ENCODE measurements at places on chromosomes 3 and 15. TPM values are rescaled to one million over a fixed set of nuclear protein-coding genes. Genes with fewer than 3 reads are reported as not detected.

Gene PCCB
- 100 TPM for polyA plus RNA-seq

Gene COL7A1
- 0.33 TPM for polyA plus RNA-seq

Gene RTP1
- not detected for polyA plus RNA-seq

Gene ADIPOQ
- polyA plus RNA-seq, result not detected

DNA sequence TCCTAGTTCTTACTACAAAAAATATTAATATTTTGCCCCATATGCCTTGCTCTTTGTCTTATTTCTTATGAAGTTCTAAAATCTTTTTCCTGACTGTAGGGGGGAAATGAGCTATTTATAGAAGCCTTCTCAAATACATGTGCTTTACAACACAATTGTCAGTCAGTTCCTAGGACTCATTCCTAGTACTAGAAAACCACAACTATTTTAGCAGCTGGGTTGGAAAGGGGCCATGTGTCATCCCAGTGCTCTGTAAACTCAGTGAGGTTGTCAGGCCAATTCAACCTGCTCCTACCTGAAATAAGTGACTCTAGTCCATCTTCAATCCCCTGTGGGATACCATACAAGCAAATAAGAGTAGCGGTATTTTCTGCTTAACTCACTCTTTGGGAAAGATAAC, 153.8 kb downstream of the ULK4 start:
- no peaks in the 10 kb centered on the region for H3K27me3 ChIP-seq
- H3K4me1 ChIP-seq, result no peaks in the 10 kb centered on the region
- H3K36me3 ChIP-seq, result no peaks in the 10 kb centered on the region
- DNase-seq, result no peak
- H3K27ac ChIP-seq, result no peak overlapping the region

DNA sequence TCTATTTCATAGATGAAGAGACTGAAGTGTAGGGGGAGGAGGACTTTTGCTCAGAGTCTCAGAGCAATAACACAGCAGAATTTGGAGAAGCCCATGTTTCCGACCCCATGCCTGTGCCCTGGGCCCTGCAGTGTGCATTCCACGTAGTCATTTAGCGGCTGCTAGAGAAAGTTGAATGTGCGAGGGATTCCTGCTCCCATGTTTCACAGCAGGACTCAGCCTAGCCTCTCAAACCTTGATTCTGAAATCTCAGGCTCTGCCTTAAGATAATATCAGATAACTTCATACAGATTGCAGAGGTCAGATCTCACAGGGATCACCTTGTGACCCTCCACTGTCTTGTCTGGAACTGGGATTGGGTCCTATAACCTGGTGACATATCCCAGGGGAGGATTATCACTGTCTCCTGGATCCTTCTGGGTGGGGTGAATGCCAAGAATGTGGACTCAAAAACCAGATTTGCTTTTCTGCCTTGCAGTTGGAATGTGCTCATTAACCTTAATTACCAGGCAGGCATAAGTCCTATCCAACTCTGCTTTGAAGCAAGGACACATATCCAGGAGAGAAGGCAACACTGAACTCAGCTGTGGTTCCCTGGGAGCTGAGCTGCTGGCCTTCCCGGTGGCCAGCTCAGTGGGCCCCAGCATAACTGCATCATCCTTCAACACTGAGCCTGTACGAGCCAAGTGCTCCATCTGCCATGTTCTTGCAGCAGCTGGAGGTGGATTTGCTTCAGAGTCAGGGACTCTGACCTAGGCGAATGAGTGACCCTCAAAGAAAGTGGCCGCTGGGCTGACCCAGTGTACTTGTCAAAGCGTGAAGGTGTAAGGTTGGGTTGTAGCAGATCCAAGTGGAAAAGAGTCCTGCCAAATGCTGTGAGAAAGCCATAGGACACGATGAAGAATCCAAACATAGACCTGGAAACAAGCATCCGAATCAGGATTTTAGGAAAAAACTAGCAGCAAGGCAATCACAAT, 43.0 kb downstream of the CTXND1 start:
- H3K4me3 ChIP-seq, result no peak overlapping the region
- H3K27me3 ChIP-seq, result no peaks in the 10 kb centered on the region
- no peaks in the 10 kb centered on the region for H3K36me3 ChIP-seq
- DNase-seq, result no peak

- no peaks in the 10 kb centered on the region for H3K27me3 ChIP-seq
- no peak overlapping the region for H3K4me3 ChIP-seq
- no peak overlapping the region for H3K27ac ChIP-seq
- DNase-seq, result no peak
- H3K4me1 ChIP-seq, result no peaks in the 10 kb centered on the region
Measured at GRCh38 chr3:135869439-135870105, 96.0 kb upstream of the PPP2R3A start.

DNA sequence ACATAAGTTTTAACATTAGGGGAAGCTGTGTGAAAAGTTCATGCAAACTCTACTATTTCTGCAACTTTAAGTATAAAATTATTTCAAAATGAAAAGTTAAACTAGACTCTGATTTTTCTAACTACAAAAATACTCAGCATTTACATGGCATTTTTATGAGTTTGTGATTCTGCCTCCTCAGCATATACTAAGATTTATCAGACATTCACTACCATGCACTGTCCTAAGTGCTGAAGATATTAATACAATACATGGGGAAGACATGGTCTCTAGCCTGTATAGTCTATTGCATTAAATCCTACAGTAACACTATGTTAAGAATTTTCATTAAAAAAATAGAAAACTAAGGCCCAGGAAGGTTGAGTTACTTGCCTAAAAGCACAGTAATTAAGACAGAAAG, 80.7 kb downstream of the ZNF148 start:
- H3K27me3 ChIP-seq, result no peaks in the 10 kb centered on the region
- no peaks in the 10 kb centered on the region for H3K4me1 ChIP-seq
- H3K36me3 ChIP-seq, result no peaks in the 10 kb centered on the region
- no peak for DNase-seq

DNA sequence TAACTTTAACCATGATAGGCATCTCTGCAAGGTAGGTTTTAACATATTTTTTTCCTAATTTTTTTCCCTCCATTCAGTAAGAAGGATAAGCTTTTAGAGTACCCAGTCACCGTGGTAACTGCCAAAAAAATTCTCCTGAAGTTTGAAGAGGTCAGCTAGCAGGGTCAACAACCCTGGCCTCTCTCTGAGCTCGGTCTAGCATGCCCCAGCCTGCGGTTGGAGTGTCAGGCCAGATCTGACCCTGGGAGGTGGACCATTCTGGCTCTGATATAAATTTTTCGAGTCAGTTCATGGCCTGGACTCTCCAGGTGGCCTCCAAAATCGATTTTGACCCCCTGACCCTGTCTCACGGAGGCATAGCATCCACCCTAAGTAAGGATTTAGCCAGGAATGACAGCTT, 29.7 kb downstream of the SOX2 start:
- no peaks in the 10 kb centered on the region for H3K36me3 ChIP-seq
- H3K4me3 ChIP-seq, result no peak overlapping the region
- H3K27ac ChIP-seq, result no peak overlapping the region

DNA sequence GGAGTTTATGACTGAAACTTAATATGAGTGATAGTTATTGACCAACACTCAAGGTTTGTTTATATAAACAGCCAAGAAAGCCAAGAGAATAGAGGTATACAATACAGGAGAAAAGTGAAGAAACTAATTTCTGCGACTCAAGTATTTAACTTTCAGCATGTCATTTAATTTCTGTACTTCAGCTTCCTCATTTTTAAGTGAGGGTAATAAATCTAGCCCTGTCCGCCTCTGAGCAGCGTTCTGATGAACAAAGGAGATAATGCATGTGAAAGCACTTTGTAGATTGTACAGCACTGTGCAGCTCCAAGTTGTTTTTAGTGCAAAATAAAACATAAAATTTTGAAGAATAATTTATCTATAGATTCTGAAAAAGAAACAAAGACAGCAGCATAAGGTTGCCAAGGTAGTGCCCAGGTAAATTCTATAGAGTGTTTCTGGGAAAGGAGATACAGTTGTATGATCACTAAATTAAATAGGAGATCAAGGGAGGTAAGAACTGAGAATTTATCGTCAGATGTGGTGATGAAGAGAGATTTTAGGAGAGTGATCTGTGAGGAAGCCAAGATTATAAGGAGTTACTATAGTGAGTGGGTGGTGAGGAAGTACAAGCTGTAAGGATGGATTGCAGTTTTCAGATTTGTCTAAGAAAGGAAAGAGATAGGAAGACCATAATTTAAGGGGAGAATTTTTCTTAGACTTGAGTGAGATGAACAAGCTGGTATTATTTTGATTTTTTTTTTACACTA, 71.3 kb downstream of the RASA2 start:
- H3K27ac ChIP-seq, result no peak overlapping the region
- DNase-seq, result no peak

DNA sequence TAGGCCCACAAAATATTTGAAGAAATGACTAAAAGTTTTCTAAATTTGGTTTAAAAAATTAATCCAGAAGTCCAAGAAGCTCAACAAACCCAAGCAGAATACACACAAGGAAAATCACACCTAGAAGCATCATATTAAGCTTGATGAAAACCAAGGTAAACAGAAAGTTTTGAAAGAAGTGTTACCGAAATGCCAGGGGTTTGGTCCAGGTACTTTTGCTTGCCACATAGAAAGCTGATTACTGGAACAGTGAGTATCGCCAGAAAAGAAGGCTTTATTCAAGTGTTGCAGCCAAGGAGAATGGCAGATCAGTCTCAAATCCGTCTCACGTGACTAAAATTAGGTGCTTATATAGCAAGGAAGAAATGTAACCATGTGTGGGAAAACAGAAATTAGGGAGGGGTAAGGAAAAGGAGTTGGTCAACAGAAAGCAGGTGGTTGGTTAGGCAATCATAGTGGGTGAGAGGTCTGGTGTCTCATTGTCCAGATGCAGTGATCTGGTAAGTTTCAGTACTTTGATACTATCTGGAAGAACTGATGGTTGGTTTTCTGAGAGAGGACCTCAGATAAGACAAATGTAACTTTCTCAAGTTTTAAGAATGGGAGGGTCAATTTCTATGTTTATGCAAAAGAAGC, 96.9 kb upstream of the MYRIP start:
- H3K4me1 ChIP-seq, result no peaks in the 10 kb centered on the region
- no peaks in the 10 kb centered on the region for H3K27me3 ChIP-seq
- H3K36me3 ChIP-seq, result no peaks in the 10 kb centered on the region
- DNase-seq, result no peak
- no peak overlapping the region for H3K4me3 ChIP-seq
- no peak overlapping the region for H3K27ac ChIP-seq

- H3K36me3 ChIP-seq, result no peaks in the 10 kb centered on the region
- H3K27ac ChIP-seq, result no peak overlapping the region
- H3K4me1 ChIP-seq, result no peaks in the 10 kb centered on the region
- no peak overlapping the region for H3K4me3 ChIP-seq
- DNase-seq, result no peak
- H3K27me3 ChIP-seq, result no peaks in the 10 kb centered on the region
Measured at GRCh38 chr15:32901995-32902394, 184.2 kb downstream of the GREM1 start.

DNA sequence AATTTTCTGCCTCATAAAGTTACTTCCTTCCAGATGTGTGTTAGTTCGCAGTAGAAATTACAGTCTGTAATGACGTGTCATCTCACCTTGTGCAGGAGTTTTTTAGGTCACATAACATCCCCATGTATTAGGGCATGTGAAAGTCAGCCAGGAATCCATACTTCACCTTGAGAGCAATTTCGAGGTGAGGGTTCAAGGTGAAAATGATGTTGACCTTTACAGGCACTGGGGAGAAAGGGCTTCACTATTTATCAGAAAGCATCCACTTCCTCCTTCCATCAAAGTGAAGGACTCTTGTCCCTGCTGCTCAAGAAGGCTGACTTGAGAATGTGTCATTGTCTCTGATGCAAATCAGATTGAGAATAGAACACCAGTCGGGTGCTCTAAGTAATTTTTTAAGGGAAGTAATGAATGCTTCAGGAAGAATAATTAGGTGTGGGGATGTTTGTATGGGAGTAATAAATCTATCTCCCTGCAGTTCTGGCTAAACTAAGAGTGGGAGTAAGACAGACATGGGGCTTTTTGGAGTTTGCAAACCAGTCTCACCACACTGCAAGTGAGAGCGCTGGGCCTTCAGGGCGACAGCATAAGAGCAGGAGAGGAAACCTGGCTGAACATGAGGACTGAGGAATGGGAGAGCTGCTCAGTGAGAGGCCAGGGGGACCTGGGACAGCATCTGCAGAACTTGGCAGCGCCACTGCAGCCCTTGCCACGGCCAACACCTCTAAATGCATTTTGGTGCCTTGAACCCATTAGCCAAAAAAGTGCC, 85.9 kb upstream of the IL12A start:
- H3K36me3 ChIP-seq, result no peaks in the 10 kb centered on the region
- no peaks in the 10 kb centered on the region for H3K27me3 ChIP-seq
- H3K4me1 ChIP-seq, result peaks cover 28% of the 10 kb centered on the region
- H3K4me3 ChIP-seq, result no peak overlapping the region
- no peak for DNase-seq
- peak overlapping the region; percentile 52 for H3K27ac ChIP-seq

DNA sequence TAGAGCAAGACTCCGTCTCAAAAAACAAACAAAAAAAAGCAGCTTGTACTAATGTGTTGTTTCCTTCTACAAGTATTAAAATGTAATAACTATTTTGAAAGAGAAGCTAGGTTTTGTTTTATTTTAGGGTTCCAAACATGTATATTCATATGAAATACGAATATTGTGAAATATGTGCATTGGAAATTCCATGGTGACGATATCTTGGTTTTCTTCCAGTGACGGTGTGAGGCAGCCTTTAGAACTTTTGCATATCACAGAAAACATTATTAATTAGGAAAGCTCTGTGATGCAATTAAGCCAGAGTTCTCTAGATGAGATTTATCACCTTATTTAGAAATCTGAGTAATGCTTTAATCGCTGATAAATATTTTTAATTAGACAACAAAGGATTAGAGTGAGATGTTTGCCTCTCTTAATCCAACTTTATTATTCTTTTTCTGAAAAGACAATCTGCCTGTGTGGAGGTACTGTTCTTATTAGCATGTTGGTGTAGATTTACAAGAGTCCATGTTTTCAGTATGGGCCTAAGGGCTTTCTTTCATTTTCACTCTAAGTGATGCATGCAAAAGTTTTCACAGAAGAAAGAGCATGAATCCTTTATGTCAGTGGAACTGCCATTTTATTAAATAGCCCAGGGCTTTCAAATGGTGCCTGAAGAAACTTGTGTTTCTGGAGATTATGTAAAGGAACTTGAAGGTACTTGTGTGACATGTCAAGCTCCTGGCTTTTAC, 37.7 kb upstream of the SAMMSON start:
- H3K36me3 ChIP-seq, result no peaks in the 10 kb centered on the region
- no peaks in the 10 kb centered on the region for H3K4me1 ChIP-seq
- H3K4me3 ChIP-seq, result no peak overlapping the region
- H3K27ac ChIP-seq, result no peak overlapping the region
- no peaks in the 10 kb centered on the region for H3K27me3 ChIP-seq

- no peaks in the 10 kb centered on the region for H3K36me3 ChIP-seq
- H3K27me3 ChIP-seq, result no peaks in the 10 kb centered on the region
- DNase-seq, result no peak
- H3K4me1 ChIP-seq, result no peaks in the 10 kb centered on the region
- no peak overlapping the region for H3K4me3 ChIP-seq
- H3K27ac ChIP-seq, result no peak overlapping the region
Measured at GRCh38 chr15:78714890-78715289, 73.9 kb upstream of the CHRNB4 start.

DNA sequence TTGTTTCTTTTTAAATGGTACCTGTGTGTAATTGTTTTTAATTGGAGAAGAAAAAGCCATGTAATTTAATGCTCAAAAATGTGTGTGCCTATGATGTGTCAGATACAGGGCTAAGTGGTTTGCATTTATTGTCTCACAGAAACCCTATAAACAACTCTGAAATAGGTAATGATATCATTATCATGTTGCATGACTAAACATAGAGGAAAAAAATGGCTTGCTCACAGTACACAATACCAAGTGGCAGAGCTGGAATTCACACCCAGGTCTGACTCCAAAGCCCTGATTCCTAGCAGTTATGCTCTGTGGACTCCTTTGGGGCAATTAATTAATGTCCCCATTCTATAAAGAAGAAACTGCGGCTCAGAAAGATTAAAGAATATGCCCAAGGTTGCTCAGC, 237.4 kb upstream of the TRIM42 start:
- no peak overlapping the region for H3K4me3 ChIP-seq
- no peak for DNase-seq
- H3K27me3 ChIP-seq, result no peaks in the 10 kb centered on the region
- H3K27ac ChIP-seq, result no peak overlapping the region
- no peaks in the 10 kb centered on the region for H3K36me3 ChIP-seq
